Erythroblast (primary cell): ENCODE measurements at places on chromosomes 6 and 20.
A peak's percentile ranks its signal among the peaks of the same experiment; 100 is the strongest.

- no peak for DNase-seq
These were observed 31.6 kb downstream of the CBFA2T2 start for GRCh38 chr20:33521461-33521860.

GRCh38 chr20:11378252-11378651 is 539.4 kb upstream of the BTBD3 start:
- DNase-seq: no peak

DNA sequence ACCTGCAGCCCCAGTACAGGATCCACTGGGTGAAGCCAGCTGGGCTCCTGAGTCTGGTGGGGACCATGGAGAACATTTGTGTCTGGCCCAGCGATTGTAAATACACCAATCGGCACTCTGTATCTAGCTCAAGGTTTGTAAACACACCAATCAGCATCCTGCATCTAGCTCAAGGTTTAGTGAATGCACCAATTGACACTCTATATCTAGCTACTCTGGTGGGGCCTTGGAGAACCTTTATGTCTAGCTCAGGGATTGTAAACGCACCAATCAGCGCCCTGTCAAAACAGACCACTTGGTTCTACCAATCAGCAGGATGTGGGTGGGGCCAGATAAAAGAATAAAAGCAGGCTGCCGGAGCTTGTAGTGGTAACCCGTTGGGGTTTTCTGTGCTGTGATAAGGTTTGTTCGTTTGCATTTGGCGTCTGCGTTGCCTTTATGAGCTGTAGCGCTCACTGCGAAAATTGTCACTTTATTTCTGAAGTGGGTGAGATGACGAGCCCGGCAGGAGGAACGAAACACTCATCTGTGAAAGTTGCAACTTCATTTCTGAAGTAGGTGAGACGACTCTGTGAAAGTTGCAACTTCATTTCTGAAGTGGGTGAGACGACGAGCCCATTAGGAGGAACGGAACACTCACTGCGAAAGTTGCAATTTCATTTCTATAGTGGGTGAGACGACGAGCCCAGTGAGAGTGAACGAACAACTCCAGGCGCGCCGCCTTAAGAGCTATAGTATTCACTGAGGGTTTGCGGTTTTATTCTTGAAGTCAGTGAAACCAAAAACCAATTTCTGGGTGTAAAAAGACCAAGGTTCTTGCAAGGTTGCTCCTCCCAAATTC is 31.1 kb downstream of the SERPINB6 start:
- no peak for DNase-seq

DNA sequence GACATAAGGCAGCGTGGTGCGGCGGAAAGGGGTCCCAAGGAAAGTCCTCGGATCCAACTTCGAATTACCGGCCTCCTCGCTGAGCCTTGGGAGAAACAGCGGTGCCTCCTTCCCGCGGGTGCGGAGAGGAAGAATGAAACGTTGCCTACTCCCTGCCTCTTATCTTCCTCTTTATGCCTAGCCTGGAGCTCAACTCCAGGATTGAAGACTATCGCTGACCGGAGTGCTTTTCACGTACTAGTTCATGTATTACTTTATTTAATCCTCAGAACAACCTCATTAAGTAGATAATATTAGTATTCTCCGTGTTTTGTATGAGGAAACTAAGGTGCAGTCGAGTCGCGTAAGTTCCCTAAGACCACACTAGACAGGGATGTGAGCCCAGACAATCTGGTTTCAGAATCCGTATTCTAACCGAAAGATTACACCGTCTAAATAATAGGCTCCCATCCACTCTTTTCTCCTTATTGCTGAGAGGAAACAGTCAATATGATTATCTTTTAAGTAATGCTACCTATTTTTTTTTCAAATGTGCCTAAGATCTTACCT is 793 bp upstream of the PDSS2 start:
- DNase-seq: no peak

DNA sequence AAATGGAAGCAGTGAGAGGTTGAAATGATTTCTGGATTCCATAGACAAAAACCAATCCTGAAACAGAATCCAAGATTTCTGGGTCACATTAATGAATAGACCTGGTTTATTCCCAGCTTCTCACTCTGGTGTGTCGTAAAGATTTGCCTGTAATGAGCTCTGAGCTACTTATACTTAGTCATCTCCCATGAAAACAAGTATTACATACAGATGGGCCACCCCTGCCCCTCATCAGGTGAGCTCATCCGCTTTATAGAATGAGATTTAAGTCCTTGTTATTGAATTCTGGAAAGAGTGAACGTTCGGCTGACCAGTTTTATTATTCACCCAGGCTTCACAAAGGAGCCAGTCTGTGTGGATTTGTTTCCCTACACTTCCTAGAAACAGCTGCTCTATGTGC is 47.1 kb upstream of the TMEM181 start:
- DNase-seq: no peak

DNA sequence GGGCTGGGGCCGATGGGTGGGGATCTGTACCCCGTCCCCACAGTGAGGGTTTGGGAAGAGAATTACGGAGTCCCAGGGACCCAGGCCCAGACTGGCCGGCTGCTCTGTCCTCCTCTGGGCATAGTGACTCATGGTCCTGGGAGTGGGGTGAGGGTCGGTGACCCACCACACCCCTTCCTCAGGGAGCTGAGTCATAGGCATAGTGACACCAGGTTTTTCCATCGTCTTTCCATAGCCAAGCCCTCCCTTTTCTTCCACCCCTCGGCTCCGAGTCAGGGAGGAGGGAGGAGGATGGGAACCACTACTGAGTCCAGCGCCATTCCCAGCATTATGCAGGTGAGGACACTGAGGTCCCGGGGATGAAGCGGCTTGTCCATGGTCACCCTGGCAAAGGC is 8.9 kb downstream of the CYP21A2 start:
- no peak for DNase-seq

DNA sequence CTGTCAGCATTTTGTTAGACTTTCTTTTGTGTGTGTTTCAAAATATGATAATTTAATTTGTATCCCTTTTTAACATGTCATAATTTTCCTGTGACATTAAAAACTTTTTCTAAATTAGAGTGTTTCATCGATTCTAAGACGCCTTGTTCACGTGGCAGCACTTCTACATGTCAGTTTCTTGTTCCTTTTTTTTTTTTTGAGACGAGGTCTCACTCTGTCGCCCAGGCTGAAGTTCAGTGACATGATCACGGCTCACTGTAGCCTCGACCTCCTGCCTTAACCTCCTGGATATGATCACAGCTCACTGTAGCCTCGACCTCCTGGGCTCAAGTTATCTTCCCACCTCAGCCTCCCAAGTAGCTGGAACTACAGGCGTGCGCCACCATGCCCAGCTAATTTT is 27.6 kb upstream of the ADRM1 start:
- no peak for DNase-seq

DNA sequence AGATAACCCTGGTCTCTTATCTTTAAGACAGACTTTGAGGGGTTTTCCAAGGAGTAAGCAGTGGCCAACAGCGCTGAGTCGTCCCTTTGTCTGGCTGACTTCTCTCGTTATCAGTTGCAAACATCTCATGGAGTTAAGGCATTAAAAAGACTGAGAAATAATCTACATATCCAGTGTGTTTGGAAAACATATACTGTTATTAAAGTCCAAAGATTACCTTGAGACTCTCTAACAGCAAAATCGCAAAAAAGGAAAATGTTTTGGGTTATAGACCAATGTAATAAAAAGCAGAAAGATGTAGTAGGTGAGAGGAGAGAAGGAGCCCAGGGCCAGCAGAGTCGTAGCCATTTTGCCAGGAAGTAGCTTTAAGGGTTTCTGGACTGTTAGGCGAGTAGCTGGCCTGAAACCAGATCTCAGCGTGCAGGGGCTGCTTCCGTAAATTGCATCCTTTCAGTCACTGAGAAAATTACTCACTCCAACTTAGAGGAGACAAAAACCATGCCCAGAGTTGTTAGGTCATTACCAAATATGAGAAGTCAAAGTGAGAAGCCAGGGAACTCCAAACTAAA is 24.6 kb downstream of the MYLK4 start:
- DNase-seq: no peak

GRCh38 chr6:34412643-34413214 is 13.1 kb downstream of the RPS10 start:
- no peak for DNase-seq

GRCh38 chr6:16933961-16934360 is 167.9 kb upstream of the STMND1 start:
- DNase-seq: no peak

DNA sequence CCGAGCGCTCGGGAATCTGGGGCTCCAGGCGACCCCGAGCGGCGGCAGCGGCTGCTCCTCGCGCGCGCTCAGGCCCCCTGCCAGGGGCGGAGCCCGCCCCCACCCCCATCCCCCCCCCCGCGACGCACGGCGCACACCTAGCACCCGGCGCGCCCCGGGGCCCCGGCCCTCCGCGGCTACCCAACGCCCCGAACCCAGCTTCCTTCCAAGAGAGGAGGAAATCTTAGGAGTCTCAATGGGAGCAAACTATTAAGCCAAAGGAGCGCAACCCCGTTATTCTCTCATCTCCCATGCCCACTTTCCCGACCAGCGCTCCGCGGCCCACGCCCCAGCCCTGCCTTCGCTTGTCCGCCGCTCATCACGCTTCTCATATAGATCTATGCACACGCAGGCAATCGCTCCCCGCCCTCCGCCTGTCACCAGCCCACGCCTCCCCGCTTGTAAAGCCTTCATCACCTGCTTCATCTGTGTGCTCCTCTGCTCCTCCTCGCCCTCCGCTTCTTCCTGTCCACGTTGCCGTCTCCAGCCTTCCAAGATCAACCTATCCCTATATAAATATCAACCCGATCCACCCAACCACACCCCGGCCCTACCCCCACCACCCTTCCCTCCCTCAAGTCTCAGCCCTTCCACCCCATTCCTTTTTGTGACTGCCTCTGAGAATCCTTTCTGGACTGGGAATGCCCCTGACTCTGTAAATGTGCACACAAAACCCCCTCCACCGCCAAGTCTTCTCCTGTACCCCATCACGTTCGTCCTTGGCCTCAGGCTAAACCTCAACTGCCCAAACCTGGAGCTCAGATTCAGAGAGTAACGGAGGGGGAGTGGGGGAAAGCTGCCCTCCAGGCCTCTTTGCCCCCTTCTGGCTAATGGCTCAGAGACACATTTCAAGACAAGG is at the start of gene DLK2:
Gene DLK2 (minus strand): TSS at position 18 of the 898 bp plus-strand sequence. CDS start 723 bp downstream, outside the sequence.
- DNase-seq: peak; percentile 27

DNA sequence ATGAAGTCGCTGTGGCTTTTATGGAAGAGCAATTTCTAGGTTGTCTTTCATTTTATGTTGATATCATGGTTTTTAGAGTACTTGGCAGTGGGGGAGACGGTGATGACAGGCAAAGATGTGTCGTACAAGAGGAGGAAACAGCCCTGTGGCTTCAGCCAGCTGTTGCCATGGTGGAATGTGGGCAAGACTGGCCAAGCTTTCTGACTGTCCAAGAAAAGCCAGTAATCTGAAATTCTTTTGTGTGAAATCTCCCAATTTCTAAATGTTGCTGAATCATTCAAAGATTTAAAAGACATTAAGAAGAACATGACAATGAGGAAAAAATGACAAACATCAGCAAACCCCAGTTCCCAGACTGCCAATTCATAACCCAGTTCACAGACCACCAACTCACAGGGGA is 23.1 kb downstream of the PFDN4 start:
- DNase-seq: no peak

- no peak for DNase-seq
These were observed 101.3 kb upstream of the ESR1 start for GRCh38 chr6:151705993-151706733.

DNA sequence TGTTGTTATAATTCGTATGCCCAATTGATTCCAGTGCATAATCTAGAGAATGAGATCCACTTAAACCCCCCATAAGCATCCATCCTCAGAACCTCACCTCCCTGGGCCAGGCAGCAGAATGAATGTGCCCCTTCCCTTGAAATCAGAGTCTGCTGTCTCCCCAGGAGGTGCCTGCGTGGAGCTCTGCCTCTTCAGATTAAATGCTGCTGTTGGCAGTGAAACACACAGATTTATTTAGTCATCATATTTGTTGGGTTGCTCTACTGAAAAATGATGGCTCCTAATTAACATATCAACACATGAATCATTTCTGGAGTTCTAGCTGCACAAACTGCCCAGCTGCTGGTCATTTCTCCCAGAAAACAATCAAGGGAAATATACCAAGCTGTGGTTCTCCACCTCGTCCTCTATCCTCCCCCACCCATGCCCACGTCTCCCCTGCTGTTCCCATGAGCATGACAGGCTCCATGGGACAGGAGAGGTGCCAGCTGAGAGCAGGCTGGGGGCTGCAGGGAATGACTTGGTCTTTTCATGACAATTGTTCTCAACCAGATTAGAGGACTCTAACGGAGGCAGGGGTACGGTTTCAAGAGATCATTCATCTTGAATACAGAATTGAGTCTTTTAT is 633.1 kb downstream of the CDH26 start:
- DNase-seq: no peak

GRCh38 chr6:149060300-149060984 is 257.1 kb upstream of the TAB2 start:
- peak; percentile 38 for DNase-seq

GRCh38 chr6:82415820-82416219 is 52.2 kb downstream of the TPBG start:
- no peak for DNase-seq

DNA sequence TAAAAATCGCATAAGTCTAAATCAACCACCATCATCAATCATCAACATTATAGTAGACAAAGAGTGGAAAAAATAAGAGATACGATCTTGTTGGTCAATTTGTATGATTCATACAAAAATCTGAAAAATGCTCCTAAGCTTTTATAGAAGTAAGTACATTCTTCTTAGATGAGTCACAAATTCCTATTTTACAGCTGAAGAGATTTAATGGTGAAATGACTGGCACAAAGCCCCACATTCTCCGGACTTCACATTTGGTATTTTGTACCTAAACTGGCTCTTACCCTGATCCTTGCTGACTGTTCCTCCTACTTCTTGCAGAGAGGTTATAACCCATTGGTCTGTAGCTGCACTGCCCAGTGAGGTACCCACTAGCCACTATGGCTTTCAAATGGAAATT is 29.9 kb upstream of the PREP start:
- no peak for DNase-seq

- no peak for DNase-seq
These were observed 118.8 kb upstream of the FERMT1 start for GRCh38 chr20:6241591-6241990.

DNA sequence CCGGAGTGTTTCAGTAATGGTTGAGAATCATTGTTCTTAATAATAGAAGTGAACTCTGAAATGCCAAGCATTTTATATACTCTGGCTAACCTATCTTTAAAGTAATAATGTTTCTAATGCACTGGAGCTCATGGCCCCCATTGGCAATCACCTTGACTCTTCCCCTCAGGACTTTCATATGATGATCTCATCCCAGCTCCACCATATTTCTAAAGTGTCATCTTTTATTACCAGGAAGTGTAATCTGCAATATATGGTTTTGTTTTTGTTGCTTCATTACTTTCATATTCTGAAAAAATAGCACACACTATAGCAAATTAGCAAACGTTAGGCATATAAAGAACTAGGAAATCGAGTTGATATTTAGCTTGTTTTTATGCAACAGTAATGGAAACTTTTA is 60.3 kb downstream of the TULP4 start:
- DNase-seq: no peak

DNA sequence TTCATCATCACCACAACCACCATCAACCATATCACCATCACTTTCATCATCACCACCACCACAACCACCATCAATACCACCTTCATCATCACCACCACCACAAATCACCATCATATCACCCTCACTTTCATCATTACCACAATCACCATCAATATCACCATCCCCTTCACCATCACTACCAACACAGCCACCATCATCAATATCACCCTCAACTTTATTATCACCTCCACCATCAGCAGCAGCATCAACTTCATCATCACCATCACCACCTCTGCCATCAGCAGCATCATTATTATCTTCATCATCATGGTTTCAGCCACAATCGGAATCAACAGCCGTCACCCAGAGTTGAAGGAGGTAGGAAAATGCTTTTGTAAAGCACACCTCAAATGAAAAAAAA is 225.7 kb upstream of the SULF2 start:
- no peak for DNase-seq

- peak; percentile 18 for DNase-seq
These were observed 927 bp downstream of the IL20RA start for GRCh38 chr6:137043710-137044365.
